Breast epithelium (tissue), 4 donors: ENCODE measurements at places on chromosomes 1 and 21. TPM values are rescaled to one million over a fixed set of nuclear protein-coding genes. Genes with fewer than 3 reads are reported as not detected.
A peak's percentile ranks its signal among the peaks of the same experiment; 100 is the strongest.

DNA sequence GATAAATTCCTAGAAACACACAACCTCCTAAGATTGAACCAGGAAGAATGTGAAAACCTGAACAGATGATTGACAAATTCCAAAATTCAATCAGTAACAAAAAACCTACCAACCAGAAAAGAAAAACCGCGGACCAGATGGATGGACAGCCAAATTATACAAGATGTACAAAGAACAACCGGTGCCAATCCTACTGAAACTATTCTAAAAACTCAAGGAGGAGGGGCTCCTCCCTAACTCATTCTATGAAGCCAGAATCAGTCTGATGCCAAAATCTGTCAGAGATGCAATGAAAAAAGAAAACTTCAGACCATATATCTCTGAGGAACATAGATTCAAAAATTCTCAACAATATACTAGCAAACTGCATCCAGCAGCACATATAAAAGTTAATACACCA lies 262.4 kb upstream of the DAB1 start:
- DNase-seq: no peak

Gene OR10J1
- total RNA-seq: not detected

DNA sequence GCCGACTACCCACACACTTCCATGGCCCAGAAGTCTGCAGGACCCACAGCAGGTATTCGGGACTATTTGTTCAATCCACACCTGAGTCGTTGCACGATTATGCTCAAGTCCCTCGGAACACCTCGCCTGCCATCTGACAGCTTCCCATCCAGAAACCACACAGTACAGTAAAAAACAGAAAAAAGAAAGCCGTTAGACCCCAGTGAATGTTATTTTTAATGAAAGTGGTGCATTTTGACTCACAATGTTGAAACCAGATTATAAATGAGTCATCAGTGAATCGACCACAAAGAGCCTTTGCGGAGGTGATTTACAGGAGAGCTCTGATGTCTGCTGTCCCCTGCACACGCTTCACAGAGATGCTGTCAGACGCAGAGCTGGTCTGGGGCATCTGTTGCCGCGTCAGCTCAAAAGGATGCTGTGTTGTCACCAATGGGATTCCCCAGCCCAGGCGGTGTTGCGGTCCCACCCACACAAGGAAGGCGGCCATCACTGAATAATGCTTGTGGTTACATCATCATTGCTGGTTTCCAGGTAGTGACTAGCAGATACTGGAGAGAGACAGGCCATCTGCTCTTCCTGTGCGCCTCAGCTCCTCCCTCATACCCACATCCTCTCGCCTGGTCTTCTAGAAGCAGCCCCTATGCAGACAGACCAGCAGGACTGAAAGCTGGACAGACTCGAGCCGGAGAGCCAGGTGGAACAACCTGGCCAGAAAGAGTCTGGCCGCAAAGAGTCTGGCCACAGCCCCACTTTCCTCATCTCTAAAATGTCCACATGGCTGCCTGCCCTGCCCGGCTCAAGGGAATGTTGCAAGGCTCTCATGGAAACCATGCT lies 116.8 kb downstream of the TOMM20 start:
- peak; percentile 85 for DNase-seq

- DNase-seq: no peak
Measured at GRCh38 chr1:163365186-163365585, 43.4 kb downstream of the NUF2 start.

Gene FBXO2
- total RNA-seq: 40.6 TPM

DNA sequence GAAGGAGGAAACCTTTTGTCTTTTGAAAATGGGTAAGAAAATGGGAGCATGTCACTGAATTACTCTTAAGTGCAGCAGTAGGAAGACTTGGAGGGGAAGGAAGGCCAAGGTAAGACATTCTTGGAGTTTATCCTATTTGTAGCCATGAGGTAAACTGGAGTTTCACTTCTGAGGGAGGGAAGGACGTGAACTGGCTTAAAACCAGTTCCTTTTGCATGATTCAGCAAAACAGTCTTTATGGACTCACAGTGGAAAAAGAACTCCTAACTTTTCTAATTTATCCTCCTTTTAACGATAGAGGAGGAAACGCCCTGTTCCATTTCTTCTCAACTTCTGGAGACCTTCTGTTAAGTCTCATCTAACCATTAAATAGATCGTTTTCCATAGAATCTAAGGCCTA lies 2.5 kb downstream of the PRDX6 start:
- DNase-seq: no peak

DNA sequence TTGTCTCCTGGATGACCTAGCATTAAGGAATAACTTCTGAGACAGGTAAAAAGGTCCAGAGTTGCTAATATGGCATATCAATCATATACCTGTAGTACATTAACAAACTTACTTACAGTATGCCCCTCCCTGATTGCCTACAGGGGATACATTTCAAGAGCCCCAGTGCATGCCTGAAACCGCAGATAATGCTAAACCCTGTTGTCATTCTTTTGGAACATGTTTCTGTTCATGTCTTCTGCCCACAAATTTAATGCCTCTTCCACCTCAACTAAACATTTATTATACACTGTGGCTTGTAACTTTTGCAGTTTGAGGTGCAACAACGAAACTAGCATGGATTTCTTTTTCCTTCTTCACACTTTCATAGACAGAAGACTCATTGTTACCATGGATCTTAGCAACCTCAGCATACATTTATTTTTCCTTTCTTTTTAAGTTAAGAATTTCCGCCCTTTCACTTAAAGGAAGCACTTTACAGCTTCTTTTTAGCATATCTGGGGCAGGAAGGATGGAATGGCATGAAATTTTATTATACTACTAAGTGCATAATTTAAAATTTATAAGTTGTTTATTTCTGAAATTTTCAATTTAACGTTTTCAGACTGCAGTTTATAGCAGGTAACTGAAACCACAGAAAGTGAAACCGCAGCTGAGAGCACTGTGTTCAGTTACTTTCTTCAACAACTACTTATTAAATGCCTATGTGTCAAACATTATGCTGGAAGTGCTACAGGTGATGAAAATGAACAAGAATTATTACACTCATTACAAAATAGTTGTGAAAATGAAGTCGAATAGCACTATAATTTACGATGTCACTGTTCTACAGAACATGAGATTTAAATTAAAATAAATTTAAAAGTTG lies 25.3 kb downstream of the F13B start:
- DNase-seq: no peak

DNA sequence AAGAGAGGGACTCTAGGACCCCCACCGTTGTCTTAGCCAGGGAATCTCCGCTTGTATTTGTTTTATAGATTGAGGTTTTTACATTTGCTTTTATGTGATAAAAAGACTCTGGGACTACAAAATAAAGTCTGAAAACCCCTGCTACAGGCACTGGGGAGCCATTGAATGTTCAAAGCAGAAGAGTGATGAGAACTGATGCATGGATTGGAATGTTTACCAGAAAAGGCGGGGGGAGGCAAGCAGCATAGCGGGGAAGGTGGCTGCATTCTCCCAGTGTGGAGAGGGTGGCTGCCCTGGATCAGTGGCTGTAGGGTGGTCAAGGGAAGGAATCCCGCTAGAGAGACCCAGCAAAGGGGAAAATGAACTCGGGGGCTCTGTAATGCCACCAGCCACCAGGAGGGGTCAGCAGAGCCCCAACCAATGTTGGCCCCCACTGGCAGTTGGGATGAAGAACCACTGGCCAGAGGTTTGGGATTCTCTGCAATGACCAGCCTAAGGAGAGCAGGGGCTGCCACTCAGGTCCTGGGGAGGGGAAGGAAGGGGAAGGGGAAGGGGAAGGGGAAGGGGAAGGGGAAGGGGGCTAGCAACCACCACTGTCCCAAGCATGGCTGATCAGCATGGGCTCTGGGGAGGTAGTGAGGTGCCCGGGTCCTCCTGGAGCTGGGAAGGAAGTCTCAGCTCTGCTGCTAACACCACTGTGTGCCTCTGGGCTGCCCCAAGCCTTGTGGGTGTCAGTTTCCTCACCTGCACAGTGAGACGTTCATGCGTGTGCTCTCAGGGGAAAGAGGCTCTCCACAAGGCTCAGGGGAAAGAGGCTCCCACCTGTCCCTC lies 19.2 kb upstream of the PEF1 start:
- peak; percentile 40 for DNase-seq

DNA sequence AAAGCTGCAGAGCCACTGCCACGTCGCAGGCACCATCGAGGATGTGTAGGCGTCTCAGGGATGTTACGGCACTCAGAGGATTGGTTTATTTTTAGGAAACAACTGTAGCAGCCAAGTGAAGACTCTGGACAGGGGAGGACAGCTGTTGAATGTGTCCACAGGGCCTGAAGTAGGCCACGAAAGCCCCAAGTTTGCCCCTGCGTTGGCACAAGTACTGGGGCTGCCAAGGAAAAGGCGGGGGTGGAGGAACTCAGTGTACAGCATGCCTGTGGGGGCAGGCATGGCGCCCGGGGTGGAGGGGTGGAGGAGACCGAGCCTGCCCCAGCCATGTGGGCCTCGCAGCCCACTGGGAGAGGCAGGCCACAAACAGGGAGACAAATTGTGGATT lies 89.7 kb downstream of the ADARB1 start:
- no peak for DNase-seq

GRCh38 chr1:116684575-116684974 lies 17.0 kb upstream of the IGSF3 start:
- DNase-seq: no peak

DNA sequence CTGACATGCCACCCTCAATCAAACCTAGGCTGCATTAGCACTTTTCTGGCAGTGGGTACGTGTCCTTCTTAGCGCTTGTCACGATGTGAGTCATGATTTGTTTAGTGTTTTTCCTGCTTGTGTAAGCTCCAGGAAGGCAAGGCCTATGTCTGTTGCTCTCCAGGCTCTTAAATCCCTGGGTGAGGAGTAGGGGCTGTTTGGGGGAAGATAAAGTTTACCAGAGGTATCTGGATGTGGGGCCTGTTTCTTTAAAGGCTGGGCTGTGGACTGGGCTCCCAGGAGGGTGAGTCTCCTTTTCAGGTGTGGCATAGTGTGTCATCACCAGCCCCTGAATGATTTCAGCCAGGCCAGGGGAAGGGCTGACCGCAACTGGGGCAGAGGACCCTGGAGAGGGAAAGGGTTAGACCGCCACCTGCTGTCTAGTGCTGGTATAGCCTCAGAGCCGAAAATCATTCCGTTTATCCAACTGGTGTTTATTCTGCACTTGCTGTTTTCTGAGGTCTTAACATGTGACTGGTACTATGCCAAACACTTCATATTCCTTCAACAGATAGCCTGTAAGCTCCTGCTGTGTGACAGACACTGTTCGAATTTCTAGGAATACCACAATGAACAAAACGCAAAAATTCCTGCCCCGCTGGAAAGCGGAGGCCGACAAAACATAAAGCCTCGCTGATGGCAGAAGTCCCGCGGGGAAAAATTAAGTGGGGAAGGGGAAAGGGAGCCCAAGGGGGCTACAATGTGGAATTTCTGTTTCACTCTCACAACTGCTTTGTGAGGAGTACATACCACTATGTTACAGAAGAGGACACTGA lies 9.7 kb downstream of the SERINC2 start:
- DNase-seq: peak; percentile 73

Gene DIO1
- not detected for total RNA-seq

DNA sequence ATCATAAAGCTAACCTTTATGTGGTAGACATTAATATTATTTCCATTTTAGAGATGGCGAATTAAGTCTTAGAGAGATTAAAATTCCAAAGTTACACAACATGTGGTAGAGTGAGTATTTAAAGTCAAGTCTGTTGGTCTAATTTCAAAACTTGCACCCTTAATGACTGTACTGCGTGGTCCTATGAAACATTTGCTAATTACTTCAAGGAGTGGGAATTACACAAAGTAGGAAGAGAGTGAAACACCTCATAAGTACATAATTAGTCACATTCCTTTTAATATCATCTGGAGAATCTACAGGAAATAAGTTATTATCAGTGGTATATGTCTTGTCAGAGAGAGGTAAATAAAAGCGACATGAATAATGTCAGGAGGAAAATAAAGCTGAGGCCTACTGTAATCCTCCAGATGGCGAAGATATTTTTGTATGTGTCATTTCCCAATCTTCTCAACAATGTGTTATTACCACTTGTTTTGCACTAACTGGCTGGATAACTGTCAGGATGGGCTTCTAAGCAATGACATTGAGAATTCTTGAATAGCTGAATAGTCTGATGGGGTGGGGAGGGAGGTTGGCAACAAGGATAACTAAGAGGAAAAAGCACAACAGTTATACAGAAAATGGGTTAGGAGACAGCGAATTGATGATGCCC lies 95.5 kb downstream of the TNFSF18 start:
- no peak for DNase-seq

Gene LRIG2
- 39.8 TPM for total RNA-seq

- DNase-seq: no peak
Measured at GRCh38 chr1:110085671-110086070, 15.2 kb upstream of the ALX3 start.

GRCh38 chr1:220892997-220893700 lies 13.9 kb downstream of the HLX start:
- DNase-seq: no peak

Gene RGS7
- not detected for total RNA-seq

DNA sequence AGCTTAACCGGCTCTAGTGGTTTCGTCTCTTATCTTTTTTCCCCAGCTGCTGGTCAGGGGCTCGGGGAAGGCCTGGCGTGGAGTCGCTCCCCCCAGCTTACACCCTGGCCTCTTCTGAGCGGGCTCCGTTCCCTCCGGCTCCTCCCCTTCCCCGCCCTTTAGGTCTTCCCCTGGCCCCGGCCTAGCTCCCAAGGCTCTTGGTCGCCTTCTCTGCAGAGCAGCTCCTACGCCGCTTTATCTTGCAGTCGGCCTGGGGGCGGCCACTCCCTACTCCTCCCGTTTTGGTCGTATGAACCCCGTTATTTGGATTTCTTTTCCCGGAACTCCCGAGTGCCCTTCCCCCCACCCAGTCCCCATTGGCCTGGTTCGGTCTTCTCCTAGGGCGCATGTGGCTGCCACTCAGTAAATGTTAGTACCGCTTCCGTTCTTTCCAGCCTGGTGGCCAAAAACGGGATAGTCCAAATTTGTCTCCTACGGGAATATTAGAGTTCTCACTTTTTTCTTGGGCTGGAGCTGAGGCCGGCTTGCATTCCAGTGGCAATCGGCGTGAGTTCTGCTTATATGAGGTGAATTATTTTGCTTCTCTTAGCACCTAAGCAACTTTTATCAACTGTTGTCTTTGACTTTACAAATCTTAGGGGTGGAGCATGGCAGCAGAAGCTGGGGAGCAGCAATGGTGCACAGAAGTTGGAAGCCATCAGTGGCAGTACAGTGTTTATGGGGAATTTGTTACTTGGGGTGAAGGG lies 467 bp downstream of the THRAP3 start:
- peak; percentile 73 for DNase-seq
